Stimulated activated CD8-positive, alpha-beta memory T cell treated with anti-CD3 and anti-CD28 coated beads, Interleukin-4, amount 100 ng/mL, for 1 hour (primary cell): ENCODE measurements at places on chromosomes 2 and 18.

DNA sequence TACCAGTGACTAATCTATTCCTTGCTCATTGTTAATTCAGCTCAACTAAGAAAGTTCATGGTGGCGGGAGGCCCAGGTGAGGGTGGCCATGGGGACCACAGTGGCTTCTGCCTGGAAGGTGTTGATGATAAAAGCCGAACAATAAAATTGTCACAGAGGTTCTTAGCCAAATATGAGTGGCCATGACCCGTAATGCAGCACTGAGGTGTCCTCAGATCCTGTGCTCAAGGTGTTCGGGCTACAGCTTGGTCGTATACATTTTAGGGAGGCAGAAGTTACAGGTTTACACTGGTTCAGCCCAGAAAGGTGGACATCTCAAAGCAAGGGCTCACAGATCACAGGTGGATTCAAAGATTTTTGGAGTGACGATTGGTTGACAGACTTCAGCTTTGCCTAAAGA is 98.5 kb upstream of the SNTG2 start:
- no peak for DNase-seq

- no peak for DNase-seq
These were observed 565.5 kb upstream of the CHAC2 start for GRCh38 chr2:53202063-53202462.

DNA sequence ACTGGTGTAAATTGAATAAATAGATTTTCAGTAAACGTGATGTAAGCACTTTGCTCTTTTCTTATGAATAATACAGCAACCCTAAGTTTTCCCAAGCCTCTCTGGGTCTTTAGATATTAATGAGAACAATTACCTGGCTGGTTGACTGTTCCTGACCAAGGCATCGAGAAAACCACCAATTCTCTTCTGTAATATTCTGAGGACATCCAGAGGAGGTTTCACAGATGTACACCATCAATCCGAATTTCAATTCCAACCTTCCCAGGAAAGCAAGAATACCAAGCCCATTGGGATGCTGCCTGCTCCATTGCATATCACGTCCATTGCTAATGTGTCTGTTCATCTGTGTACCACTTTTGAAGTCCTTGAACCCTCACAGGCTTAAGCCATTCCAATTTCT is 571.8 kb downstream of the NUP35 start:
- DNase-seq, result no peak

DNA sequence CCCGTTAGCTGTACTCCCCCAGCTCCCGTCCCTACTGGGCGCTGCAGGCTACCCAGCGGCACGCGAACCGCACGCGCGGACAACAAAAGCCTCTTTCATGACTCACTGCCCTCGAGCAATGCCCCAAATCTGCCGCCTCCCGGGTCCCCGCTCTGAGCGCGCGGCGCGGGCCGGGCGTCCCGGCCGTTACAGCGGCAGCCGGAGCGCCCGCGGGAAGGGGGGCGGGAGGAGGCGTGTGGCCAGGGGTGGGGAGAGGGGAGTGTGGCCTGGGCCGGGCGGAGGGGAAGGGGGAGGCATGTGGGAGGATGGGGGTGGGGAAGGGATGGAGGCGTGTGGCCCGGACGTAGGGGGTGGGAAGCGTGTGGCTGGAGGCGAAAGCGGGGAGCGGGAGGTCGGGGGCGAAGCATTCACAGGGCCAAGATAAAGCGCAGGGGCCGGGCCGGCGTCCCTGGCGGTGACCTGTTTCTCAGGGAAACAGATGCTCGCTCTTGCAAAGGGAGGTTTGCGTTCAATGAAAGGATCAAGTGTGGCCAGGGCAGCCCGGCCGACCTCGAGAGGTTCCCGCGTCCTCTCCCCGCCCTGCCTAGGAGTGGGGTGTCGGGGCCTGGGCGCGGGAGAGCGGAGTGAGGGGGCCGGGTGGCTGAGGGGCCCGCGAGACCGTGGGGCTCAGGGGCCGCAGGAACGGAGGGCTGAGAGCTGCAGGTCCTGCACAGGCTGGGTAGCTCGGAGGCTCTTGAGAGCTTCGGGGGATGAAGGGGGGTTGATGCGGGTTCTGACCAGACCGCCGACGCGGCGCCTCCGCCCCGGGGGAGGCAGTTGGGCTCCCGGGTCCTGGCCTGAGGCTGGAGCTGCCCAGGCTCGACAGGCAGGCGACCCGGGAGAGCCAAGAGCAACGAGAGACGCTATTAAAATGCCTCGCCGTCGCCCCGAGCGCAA is 3.5 kb upstream of the NEUROD1 start:
- DNase-seq, result no peak

- DNase-seq, result no peak
These were observed 296.8 kb upstream of the HDAC4 start for GRCh38 chr2:239697399-239698164.

DNA sequence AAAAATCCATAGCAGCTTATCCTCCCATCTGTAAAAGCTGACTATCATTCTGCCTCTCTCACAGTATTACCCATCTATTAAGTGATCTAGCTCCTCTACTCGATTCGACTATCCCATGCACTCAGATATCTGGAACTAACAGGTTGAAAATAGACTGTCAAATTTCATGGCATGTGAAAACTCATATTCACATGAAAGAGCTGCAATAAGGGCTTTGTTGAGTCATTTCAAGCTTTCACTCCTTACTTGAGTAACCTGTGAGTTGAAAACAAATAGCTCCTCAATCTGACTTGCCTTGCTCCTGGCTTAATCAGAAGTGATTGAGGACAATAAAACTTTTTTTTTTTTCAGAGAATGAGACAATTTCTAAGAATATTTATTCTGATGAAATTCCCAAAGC is 192.4 kb upstream of the ERBB4 start:
- DNase-seq, result no peak
